Gastroesophageal sphincter (tissue), 4 donors: ENCODE measurements at places on chromosomes 12 and 14.

DNA sequence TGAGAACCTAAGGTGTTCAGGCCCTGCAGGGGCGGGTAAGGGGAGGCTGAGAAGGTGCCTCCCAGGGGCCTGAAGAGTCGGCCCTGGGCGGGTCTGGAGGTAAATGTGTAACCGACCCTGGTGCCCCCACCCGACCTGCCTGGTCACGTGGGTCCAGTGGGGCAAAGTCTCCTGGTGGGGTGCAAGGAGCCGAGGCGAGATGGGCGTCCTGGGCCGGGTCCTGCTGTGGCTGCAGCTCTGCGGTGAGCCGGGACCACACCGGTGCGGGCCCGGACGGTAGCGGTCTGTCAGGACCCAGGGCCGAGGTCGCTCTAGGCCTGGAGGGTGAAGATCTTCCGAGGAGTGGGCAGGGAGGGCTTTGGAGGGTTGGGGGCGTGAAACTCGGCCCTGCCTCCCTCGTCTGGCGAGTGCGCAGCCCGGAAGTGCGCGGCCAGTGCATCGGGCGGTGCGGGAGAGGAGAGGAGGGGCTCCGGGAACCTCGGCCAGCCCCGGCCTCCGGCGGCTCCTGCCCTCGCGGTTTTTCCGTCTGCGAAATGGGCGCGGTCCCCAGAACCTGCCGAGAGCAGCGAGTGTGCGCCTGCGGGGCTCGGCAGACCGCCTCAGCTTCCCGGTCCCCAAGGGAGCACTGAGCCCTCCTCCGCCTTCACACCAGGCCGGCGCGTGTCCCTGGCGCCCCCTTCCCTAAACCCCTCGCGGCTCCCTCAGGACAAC lies at the start of gene AMN:
AMN (plus strand) TSS at position 174 of the 711 bp plus-strand sequence; CDS start at position 200, 26 bp downstream.
- ATAC-seq, result no peak

DNA sequence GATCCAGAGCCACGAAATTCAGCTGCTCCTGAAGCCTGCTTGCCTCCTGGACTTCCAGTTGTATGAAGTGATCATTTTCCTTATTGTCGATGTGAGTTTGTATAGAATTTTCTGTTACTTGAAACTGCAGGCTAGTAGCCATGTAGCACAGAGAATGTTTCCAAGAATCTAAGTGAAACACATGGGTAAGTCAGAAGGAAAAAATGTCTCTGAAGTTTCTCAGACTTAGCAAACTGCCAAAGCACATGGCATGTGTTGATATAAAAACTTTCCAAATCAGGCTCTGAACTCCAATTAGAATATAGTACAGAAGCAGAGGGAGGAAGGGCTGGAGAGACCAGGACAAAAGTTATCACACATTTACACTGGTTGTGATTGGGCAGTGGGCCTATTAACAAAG lies 9.8 kb upstream of the PCNX1 start:
- peak; percentile 77 for ATAC-seq

- no peak for ATAC-seq
These were observed 5.6 kb upstream of the E2F7 start for GRCh38 chr12:77070800-77071449.

- no peak for ATAC-seq
These were observed 16.4 kb upstream of the PLD4 start for GRCh38 chr14:104908303-104908702.

GRCh38 chr14:55412676-55413075 lies 1.0 kb upstream of the ATG14 start:
- ATAC-seq, result no peak

DNA sequence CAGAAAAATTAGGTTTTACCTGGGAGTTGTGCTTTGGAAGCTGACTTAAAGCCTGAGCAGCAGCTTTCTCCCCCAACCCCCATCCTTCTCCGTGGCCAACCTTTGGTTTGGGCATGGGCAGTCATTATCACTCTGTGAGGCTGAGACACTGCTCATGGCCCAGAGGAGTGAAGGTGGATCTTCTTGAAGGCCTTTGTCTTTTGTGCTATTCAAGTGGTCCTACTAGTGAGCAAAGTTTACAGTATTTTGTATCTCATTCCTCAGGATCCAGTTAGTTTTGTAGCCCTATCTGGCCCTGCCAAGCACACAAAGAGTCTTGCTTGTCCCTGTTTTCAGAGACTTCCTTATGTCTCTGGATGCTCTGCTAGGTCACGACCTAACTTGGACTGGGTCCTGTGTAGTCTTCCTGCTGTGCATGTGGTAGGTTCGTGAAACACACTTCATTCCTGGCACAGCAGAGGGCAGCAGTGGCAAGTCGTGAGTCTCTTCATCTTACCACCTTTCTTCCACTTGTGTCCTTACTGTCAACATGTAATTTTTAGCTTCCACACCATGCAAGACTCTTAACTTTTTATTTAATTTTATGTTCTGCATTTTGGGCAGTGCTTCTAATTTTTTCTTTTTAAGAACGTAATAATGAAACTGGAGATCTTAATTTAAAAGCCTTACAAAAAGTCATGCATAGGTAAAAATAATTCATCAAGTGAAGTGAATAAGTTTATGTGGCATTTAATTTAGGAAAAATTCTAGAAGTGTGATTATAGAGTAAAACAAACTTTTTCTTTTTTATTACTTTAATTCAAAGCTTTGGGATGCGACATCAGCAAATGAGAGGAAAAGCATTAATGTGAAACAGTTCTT lies 53.7 kb downstream of the APAF1 start:
- peak; percentile 66 for ATAC-seq

- no peak for ATAC-seq
These were observed 40.0 kb upstream of the PCNX4 start for GRCh38 chr14:60051721-60052221.

GRCh38 chr12:109883461-109883860 lies 3.1 kb upstream of the GLTP start:
- no peak for ATAC-seq

- no peak for ATAC-seq
These were observed 14.3 kb downstream of the CEP170B start for GRCh38 chr14:104879201-104879982.

DNA sequence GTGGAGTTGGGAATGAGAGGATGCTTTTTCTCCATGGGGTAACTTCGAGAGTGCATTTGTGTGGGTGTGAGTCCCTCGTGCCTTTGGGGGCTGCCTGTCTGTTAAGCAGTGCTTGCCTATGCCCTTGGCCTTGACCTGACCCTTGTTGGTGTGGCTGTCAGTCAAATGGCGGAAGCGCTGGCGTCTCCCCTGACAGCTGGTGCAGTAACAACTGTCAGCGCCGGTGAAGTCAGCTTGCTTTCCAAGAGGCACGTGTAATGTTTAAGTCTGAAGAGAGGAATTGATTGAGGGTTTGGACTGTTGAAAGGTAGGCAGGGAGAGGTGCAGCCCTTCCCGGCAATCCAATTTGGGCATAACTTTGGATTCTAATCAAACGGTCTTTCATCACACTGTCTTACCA lies 211.3 kb downstream of the AACS start:
- ATAC-seq, result no peak

- ATAC-seq, result no peak
These were observed 227 bp downstream of the GPN3 start for GRCh38 chr12:110467847-110468213.

- no peak for ATAC-seq
These were observed 234.3 kb downstream of the EFCAB11 start for GRCh38 chr14:89720076-89720687.

DNA sequence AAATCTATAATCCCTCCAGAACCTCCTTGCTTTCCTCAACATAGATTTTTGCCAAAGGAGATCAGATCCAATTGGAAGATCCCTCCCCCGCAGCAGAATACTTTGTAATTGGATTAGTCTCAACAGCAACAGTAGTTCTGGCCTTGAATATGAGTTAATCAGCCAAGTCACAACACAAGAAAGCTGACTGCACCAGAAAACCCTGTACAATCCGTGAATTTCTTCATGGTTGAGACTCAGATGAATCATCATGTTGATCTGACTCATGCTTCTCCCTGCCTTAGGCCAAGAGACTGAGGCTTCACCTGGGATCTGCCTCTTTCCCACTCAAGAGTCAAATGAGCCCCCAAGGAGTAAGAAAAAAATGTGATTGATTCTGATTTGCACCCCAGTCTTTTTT lies 3.0 kb upstream of the METTL17 start:
- ATAC-seq, result peak; percentile 69

DNA sequence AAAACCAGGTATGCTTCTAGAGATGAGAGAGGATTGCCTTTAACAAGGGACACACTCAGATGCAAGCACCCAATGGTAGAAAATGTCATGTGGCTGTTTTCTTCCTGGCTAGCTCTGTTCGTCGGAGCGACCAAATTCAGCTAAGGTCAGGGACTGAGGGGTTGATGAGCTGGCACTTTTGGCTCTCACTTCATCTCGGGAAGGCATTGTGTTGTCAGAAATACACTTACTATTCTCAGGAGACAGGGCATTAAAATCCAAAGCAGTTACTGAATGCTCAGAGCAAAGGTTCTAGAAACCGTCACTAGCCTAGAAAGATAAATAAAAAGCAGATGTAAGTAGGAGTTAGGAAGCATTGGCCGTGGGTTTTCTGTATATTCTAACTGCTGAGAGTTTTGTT lies 275.7 kb upstream of the SSTR1 start:
- no peak for ATAC-seq

DNA sequence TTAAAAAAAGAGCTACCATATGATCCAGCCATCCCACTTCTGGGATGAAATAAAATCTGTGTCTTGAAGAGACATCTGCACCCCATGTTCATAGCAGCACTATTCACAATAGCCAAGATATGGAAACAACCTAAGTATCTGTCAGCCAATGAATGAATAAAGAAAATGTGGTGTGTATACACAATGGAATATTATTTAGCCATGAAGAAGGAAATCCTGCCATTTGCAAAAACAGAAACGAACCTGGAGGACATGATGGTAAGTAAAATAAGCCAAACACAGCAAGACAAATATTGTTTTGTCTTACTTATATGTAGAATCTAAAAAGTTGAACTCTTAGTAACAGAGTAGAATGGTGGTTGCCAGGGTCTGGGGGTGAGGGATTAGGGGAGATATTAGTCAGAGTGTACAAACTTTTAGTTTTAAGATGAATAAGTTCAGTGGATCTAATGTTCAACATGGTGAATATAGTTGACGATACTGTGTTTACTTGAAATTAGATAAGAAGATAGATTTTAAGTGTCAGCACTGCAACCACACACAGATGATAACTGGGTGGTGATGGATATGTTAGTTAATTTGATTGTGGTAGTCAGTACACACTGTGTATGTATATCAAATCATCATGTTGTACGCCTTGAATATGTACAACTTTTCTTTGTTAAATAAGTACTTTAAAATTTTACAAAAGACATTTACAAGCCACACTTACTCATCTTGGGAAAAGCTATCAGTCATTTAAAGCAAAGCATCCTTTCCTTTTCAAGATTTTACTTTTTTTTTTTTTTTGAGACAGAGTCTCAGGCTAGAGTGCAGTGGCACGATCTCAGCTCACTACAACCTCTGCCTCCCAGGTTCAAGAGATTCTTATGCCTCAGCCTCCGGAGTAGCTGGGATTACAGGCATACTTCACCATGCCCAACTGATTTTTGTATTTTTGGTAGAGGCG lies 89.9 kb downstream of the BICD1 start:
- ATAC-seq, result no peak

DNA sequence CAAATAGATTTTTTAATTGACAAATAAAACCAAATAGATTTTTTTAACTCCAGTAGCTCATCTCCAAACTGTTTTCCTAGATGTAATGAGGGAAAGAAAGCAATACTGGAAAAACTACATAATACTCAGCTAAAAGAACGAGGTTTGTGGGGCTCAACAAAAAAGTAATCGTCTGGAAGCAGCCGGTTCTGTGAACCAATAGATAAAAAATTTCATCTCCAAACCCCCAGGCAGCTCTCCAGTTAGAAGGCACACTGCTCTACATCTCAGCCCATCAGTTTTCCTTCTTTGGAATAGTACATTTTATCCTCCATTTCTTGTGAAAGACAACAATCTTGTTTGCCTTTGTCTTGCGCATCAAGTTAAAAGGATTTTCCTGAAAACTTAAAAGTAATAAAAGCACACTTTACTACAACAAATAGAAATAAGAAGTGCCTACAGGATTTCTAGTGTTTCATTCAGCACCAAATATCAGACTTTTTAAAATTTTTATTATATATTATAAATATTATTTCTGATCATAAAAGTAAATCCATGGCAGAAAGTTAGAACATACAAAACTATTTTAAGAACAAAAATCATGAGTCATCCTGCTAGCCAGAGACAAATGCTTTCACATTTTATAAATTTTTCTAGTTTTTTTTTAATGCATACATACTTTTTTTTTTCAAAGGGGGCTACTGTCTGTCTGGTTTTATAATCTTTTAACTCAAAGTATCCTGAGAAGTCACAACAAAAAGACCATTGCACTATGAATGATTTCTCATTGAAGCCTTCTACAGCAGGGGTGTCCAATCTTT lies 67.7 kb downstream of the EPS8 start:
- ATAC-seq, result no peak

- ATAC-seq, result no peak
These were observed 1441.4 kb downstream of the AACS start for GRCh38 chr12:126506426-126507182.

DNA sequence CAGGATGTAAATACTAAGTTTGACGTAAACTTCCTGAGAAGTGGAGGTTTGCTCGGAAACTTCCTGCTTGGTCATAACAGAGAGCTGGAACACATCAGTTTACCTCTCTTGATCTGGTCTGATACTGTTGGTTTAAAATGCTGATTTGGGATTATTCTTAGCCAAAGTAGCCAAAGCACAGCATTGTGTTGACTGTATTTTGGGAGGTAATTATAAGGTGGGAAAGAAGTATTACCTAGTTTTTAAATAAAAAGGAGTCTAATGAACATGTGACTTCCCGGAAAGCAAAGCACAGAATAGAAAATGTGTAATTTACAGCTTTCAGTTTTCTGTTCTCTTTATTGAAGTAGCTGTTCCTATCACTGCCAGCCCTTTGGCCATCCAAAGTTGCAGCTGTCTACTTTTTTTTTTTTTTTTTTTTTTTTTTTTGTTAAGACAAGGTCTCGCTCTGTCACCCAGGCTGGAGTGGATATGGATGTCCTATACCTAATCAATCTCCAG lies 52.2 kb upstream of the SRP54 start:
- ATAC-seq, result no peak

- ATAC-seq, result no peak
These were observed 155.8 kb upstream of the MYL2 start for GRCh38 chr12:111076199-111076598.

GRCh38 chr12:13127444-13127843 lies 24.0 kb upstream of the GSG1 start:
- ATAC-seq, result no peak

GRCh38 chr12:20528208-20528607 lies 159.9 kb downstream of the PDE3A start:
- ATAC-seq, result no peak

- no peak for ATAC-seq
These were observed 568.3 kb downstream of the FSCB start for GRCh38 chr14:43938588-43939281.

DNA sequence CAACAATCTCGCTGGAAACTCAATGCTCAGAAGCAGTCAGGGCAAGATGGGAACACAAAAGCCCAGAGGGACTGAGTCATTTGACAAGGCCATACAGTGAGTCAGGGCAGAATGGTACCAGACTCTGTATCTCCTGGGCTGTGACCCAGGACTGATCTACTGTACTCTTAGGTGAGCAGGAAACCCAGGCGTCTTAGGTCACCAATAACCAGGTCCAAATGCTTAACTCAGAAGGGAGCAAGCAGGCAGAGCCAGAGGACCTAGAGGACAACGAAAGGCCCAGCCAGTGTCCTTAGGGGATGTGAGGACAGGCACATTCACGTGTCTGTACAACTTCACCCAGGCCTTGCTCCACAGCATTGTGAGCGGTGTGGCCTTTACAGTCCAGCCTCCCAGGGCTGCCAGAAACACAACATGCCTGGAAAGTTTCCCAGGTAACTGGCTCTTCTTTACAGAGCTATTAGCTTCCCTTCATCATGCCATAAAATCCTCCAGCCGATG lies 69.9 kb downstream of the ARL6IP4 start:
- peak; percentile 76 for ATAC-seq

GRCh38 chr12:20507711-20508110 lies 139.4 kb downstream of the PDE3A start:
- no peak for ATAC-seq
